Stimulated activated CD8-positive, alpha-beta memory T cell treated with anti-CD3 and anti-CD28 coated beads, Interleukin-15, amount 100 ng/mL, for 1 hour (primary cell): ENCODE measurements at places on chromosomes 7 and 10.

DNA sequence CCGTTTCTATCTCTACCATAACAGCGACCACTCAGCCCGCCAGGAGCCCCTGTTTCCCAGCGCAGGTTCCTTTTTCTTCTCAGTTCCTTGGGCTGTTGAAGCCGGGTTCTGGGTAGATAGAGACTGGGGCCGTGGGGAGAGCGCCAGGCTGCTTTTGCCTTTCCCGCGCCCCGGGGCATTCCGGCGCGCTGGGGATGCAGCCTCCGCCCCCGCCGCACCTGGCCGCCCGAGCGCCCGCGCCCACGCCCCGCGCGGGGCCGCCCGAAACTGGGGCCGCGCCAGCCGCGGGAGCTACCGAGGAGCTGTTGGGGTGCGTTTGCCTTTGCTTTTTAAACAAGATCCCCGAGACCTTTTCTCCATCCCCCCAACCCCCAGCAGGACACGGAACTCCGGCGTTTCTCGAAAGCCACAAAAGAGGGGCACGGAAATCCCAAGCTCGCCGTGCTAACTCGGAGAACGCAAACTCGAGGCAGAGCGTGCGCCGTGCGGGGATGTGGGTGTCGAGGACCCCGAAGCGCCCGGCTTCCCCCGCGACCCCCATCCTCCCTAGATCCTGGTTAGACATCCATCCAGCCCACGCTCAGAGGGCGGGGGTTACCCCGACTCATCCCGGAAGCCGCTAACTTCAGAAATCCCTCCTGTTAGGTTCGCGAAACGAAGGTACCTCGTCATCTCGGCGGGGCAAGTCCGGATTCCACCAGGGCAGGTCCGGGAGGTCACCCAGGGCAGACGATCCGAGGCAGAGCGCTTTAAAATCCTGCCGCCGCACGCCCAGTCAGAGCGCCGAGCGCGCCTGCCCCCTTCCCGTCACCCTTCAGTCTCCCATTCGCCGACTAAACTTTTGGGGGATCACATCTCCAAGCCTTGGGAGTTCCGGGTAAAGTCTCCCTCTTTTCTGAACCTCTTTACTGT, 1.0 kb downstream of the GRM8 start:
- no peak for DNase-seq

DNA sequence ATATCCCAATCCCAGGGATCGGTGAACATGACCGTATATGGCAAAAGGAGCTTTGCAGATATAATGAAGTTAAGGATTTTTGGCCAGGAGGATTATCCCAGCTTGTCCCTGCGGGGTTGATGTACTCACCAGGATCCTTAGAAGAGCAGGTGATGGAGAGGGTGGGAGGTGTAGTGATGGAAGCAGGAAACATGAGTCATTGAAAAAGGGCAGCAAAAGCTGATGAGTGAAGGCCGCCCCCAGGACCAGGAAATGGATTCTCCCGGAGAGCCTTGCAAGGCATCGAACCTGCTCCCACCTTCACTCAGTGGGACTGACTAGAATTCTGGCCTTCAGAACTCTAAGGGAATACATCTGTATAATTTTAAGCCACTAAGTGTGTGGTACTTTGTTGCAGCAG, 5.2 kb upstream of the NUPR2 start:
- no peak for DNase-seq

GRCh38 chr7:151316896-151317295, 24.7 kb upstream of the NUB1 start:
- no peak for DNase-seq

DNA sequence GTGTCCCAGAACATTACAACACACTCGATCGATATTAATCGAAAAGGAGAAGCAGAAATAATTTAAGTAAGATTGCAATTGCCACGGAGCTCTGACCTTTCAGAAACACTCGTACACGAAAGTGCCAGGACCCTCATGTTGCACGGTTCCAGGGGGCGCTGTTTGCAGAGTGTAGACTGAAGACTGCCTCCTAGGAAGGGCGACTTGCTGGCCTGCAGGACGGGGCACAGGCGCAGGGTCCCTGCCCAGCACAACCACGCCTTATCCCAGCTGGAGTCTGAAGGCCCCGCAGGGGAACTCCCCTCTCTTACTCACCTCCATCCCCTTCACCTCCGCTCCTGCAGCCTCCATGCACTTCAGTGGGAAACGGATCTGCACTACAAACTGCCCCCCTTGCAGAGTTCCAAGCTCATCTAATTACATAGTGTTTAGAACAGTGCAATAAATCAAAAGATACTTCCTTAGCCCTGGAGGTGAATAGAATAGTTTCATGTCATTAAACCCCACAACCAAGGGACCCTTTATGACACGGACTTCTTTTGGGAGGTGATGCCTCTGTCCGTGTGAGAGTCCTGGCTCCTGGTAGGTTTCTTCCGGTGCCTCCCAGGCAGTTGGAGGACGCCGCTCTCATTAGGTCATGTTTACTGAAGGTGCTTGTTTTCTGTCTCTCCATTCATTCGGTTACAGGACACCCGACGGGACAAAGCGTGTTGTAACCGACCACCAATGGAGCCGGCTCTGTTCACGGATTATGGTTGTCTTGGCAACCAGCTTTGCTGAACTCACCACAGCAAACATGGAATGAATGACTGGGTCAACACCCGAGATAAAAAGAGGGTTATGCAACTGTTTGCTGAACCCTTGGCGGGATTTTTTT, 262.2 kb downstream of the BAMBI start:
- no peak for DNase-seq

- no peak for DNase-seq
Measured at GRCh38 chr7:80916770-80917741, 1.8 kb downstream of the SEMA3C start.

- DNase-seq: no peak
Measured at GRCh38 chr7:133824132-133824531, 303.0 kb upstream of the LRGUK start.

DNA sequence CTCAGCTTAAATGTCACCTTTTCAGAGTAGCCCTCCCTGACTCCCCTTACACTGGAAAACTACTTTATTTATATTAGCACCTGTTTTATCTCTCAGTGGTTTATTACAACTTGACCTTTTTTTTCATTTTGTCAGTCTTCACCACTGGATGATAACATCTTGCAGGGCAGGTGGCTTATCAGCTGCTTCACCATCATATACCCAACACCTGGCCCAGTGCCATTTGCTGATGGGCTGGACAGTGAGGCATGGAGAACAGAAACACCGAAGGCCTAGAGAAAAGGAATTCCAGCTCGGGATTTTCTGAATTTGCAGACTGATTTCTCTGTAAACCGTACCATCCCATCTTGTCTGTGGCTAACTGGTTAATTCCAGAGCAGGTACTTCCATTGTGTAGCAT, 48.5 kb downstream of the SORCS3 start:
- no peak for DNase-seq

- DNase-seq: no peak
Measured at GRCh38 chr10:128567551-128567950, 441.3 kb upstream of the MKI67 start.

GRCh38 chr7:27960415-27960814, 220.2 kb downstream of the JAZF1 start:
- no peak for DNase-seq

GRCh38 chr10:126350216-126350992, 37.9 kb downstream of the ADAM12 start:
- no peak for DNase-seq

DNA sequence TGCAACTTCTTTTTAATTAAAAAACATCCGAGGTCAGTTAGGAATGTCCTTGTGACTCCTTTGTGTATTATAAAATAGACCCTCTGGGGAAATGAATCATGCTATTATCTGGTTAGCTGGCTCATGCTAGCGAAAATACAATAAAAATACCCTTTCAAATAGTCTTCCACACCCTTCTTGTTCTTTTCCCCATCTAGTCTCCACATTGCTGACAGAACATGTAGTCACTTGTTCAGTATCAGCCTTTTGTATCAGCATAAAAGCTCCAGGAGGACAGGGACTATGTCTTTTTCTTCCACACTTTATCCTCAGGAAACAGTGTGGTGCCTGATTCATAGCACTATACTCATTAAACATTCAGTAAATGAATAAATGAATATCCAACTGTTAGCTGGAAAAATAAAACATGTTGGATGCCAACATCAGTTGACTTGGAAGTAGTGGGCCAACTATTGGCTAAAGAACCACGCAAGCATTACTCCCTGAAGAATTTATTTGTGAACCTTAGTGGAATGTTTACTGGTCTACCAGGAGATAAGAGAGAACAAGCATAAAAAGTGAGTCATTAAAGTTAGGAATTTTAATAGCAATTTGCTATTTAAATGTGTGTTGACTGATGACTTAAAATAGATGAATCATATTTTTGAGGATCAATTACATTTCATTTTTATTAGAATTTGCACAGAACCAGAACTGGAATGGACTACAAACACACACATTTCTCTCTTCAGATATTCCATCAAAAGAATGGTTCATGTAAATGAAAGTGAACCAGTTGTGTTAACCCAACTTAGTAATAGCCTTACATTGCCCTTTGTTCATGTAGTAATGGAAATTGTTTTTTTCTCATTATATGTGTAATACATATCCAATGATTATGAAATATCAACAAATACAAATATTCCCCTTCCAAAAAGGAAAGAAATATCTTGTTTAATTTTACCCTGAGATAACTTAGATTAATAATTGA, 129.6 kb downstream of the DKK1 start:
- no peak for DNase-seq
